ENCODE measurements at places on chromosomes 3 and 15.
A peak's percentile ranks its signal among the peaks of the same experiment; 100 is the strongest.

GRCh38 chr3:19016851-19017250 lies 131.5 kb upstream of the KCNH8 start:
- DNase-seq: no peak

- DNase-seq: no peak
These were observed 505.8 kb downstream of the EPHA3 start for GRCh38 chr3:89613241-89613640.

DNA sequence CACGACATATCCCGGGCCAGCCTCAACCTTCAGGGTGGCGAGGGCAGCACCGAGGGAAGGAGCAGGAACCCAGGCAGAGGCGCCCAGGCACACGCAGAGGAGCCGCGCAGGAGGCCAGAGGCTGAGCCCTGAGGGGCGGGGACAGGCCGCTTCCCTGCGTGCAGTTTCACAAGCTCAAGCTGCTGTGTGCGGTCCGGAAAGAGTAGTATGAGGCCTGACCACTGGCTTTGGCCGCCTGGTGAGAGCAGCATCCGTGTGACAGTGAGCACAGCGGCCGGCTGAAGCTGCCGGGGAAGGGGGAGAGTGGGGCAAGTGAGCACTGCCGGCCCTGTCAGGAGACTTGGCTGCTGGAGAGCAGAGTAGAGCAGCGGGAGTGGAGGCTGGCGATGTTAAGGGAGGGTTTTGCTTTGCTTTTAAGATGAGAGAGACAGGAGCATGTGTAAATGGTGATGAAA lies 8.7 kb downstream of the ZDHHC19 start:
- DNase-seq: no peak

DNA sequence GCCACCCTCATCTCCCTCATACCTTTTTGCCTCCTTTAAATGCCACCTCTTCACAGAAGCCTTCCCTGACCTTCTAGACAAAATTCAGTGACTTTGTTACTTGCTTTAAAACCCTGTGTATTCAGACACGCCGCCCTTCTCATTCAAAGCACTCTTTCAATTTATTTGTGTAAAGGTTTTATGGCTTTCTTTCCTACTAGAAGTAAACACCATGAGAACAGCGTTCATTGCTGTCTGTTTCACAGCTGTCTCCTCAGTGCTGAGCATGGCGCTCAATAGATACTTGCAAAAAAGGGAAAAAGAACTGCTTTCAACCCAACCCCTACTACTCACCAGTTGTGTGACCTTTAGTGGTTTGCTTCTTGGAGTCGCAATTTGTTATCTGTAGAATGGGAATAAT lies 17.0 kb downstream of the ATXN7 start:
- DNase-seq: no peak

GRCh38 chr15:101246391-101246790 lies 5.5 kb downstream of the CHSY1 start:
- no peak for DNase-seq

- no peak for DNase-seq
These were observed 1.2 kb downstream of the PLOD2 start for GRCh38 chr3:146159616-146160320.

- DNase-seq: peak; percentile 96
These were observed 12.1 kb upstream of the RTP2 start for GRCh38 chr3:187714404-187714979.

- DNase-seq: no peak
These were observed 24.4 kb downstream of the XXYLT1 start for GRCh38 chr3:195246581-195246995.

Measured in Karpas-422 (cell line).